ENCODE measurements at places on chromosomes 2 and 18.

GRCh38 chr2:185583058-185583816 lies 155.4 kb upstream of the FSIP2 start:
- DNase-seq, result no peak

GRCh38 chr18:31185186-31185950 lies 22.7 kb upstream of the DSC1 start:
- DNase-seq, result no peak

DNA sequence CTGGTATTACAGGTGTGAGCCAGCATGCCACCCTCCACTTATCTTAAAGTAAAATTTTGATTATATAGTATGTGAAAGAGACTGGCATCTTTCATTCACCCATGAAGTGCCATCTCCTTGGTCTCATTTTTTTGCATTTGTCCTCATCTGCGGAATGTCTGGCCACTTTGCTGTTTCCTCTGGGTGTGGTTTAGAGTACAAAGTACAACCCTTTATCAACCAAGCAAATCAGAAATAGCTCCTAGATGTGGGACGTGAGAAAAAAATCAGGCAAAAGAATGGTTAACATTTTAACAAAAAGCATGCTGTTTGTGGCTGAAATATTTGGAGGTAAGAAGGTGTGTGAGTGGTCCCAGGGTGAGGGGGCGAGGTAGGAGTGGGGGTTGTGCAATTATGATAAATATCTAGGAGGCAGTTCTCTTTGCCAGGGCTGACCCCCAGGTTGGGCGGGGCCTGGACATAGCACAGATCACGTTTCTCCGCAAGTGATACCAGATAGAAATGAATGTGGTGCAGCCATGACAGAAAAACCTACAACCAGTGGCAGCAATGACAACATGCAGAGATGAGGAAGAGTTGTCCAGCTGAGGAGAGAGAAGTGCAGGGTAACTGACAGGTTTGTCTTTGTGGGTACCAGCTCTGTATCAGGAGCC lies 115.8 kb upstream of the SERTAD2 start:
- DNase-seq, result no peak

- no peak for DNase-seq
Measured at GRCh38 chr2:131657895-131658768, 130.4 kb downstream of the CCDC74A start.

DNA sequence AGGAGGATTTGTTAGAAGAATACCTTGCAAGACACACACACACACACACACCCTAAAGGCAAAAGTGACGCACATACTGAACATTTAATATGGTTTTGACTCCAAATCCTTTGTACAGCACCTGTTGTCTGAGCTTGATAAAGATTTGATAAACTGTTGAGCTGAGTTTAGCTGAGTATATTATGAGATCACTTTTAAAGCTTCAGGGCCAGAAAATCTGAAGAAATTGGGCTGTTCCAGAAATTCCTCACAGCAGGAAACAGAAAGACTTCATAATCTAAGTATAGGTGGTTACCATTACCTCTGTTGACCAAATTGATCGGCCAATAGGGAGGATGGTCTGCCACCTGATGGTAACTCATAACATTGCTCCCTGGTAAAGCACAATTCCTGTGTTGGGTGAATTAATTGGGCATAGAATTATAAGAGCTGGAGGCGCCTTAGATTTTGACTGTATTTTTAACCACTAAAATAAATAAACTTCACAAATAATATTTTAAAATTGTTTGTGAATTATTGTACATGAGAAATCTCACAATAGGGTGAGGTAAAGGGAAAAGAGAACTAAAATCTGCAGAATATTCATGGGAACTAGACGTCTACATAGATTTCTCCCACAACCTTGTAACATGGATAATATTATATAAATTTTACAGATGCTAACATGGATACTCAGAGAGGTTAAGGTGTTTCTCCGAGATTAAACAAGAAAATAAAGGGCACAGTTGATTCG lies 21.8 kb upstream of the RPIA start:
- peak; percentile 55 for DNase-seq

- no peak for DNase-seq
Measured at GRCh38 chr2:42125841-42126594, 43.1 kb upstream of the EML4 start.

DNA sequence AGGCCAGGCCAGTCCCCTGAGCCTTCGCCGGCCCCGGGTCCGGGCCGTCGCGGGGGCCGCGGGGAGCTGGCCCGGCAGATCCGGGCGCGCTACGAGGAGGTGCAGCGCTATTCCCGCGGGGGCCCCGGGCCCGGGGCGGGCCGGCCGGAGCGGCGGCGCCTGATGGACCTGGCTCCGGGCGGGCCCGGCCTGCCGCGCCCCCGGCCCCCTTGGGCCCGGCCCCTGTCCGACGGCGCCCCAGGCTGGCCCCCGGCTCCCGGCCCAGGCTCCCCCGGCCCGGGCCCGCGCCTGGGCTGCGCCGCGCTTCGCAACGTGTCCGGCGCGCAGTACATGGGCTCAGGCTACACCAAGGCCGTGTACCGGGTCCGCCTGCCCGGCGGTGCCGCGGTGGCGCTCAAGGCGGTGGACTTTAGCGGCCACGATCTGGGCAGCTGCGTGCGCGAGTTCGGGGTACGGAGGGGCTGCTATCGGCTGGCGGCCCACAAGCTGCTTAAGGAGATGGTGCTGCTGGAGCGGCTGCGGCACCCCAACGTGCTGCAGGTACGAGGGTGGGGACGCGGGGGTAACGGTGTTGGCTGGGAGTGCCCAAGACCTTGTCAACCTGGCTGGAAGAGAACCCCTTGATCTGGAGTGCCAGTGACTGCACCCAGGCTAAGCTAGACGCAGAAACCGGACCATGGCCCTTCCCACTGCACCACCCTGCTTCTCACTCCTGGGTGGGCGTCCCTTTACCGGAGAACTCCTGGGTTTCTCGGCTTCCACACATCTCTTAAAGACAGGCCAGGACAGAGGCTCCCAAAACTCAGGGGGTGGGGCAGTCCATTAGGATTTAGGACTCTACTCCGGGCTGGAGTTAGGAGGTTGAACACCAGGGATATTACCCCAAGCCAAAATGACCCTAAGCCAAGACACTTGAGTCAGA lies 739 bp downstream of the PKDCC start:
- no peak for DNase-seq

- DNase-seq, result no peak
Measured at GRCh38 chr2:209424781-209425470, 1.1 kb downstream of the MAP2 start.

DNA sequence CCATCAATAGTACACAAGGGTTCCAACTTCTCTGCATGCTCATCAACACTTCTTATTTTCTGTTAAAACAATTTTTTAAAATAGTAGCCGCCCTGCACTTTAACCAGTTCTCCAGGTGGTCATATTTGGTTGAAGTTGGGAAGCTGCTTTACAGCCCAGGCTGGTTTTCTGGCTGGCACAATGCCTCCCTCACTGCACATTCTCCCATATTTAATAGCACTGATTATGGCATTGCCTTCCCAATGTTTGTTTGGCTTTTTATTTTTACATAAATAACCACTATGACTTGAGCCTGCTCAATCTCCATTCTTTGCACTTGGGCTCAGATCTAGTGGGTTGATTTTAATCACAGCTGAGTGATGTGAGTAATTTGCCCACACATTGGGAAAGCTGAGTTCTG lies 111.9 kb upstream of the MAP4K3 start:
- no peak for DNase-seq

- DNase-seq, result no peak
Measured at GRCh38 chr2:14944562-14945346, 312.2 kb downstream of the LRATD1 start.

DNA sequence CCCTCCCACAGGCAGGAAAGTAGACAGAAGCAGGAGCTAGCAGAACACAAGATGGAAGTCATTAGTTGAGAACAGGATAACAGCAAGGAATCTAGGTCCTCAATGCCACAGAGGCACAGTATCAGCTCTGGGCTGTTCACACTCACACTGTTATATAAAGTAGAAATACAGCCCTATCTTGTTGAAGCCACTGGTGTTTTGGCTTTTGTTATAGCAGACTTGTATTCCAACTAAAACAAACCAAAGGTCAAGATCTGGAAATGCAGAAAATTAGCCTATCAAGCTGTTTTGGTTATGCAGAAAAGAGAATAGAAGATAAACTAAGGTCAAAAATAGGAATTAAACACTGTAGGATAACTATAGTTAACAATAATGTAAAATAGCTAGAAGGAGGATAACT lies 37.5 kb upstream of the L3MBTL4 start:
- DNase-seq, result no peak

DNA sequence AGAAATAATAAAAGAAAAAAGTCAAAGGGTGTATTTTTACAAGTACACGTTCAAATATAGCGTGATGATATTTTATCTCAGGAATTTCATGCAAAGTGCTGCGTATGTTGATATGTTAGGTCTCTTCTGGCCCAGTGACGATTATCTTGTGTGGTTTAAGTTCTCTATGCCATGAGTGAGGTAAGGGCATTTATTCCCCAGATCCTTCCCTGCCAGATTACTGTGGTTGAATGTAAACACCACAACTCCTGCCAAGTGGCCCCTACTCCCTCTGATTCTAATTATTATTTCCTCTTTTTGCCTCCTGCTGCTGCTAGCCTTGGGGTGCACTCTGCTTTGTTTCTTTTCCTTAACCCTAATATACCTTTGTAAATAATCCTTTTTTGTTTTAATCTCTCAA lies 12.2 kb downstream of the SCN2A start:
- DNase-seq, result no peak

GRCh38 chr2:218427741-218428140 lies 8.8 kb downstream of the VIL1 start:
- DNase-seq, result no peak

DNA sequence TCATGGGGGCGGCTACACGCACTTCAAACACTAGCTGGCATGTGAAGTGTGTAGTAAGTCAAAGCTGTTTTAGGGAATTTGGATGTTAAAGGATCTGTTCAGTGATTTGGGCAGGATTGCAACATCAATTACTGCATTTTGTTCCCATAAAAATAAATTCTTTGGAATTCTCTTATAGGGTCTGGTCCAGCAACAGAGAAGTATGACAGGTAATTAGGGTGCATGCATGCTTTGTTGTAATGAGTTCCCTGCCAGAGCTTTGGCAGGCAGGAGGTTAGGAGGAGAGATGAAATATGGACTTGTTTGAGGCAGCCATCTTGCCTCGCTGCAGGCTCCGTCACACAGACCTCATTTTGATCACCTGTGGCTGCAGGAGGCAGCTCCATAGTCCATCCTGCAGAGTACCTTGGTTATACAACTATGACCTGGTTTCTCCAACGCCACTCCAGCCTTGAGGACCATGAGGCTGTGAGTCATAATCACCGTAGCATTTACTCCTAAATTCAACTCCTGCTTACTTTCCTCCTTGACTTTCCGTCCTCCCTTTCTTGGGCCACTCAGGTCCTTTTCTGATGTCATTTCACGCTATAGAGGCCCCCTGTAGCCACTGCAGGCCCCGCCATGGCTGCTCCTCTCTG lies 26.5 kb upstream of the EML4 start:
- DNase-seq, result no peak

DNA sequence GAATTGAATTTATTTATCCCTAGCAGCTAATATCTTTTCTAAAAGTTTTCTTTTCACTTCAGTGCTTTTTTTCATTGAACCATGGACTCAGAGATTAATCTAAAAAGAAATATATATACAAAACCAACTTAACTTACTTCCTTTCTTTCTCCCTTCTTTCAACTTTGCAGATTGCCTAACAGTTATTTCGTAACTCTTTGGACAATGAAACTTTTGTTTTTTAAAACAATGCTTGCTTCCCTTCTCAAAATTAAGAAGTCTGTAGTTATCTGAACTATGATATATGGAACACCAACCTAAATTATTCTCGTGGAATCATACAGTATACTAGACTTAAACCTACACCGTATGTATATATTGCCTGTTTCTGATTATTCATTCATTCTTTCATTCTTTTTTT lies 62.9 kb downstream of the MIB1 start:
- no peak for DNase-seq

DNA sequence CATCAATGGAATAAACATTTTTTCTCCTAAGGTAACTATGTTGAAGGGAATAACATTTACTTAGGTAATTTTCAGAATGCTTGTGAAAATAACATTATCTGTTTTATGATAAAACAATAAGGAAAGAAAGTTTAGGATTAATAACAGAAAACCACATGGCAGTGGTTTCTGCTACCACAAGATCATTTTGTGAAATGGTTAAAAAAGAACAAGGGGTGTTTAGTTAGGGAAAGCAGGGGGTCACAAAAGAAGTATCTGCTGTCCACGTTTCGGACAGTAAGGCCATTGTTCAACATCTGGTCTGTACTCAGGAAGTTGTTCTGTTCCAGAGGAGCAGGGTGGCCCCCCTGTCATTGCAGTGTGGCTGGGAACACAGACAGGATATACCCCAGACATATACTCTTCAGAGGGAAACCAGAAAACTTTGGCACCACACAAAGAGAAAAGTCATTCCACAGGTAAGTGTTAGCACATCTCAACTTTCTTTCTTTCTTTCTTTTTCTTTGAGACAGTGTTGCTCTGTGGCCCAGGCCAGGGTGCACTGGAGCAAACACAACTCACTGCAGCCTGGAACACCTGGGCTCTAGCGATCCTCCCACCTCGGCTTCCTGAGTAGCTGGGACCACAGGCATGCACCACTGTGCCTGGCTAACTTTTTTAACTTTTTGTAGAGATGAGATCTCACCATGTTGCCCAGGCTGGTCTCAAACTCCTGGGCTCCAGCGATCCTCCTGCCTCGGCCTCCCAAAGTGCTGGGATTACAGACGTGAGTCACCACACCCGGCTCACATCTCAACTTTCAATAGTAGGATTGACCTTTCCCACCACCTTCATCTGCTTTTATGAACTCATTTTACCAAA lies 14.8 kb upstream of the ARL5A start:
- DNase-seq, result no peak

DNA sequence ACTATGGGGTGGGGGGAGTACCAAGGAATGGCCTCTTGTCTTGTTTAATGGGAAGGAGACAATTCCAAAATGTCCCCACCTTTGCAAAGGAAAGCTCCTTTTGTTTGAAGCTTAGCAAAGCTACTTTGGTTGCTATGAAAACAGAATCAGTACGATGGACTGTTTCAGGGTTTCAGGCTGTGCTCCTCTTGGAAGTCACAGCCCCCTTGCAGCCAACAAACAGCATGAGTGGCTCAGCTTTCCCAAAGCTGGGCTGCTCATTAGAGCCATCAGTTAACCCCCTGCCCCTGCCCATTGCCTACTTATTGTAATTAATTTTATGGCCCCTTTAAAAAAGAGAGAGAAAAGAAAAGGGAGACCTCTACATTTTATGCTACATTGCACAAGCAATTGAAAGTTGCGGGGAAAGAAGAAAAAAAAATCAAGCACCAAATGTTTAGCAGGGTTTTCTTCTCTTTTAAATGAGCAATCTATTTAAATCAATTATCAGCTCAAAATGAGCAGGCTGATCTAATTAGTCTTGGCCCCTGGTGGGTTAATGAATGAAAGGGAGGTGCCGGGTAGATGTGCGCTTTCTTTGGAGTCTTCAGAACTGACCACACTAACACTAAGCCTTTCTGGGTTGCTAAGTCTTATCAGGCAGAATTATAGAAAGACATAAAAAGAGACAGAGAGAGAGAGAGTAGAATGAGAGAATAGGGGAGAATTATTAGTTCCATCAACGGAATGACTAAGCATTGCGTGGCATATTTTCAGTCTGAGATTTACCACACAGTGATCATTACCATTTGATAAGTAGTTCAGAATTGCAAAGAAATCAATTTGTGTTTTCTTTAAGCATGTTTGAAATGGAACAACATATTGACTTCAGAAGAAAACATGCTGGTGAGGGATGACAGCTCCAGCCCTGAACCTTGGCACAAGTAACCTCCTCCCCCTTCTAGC lies 284.9 kb downstream of the INSIG2 start:
- DNase-seq, result no peak

GRCh38 chr18:32732165-32732564 lies 40.7 kb downstream of the KLHL14 start:
- no peak for DNase-seq

GRCh38 chr2:100279586-100280534 lies 42.4 kb downstream of the LONRF2 start:
- no peak for DNase-seq

All from CD4-positive, alpha-beta T cell treated with Interleukin-17A for 1 hour (primary cell).